ENCODE measurements at places on chromosomes 12 and 14. TPM values are rescaled to one million over a fixed set of nuclear protein-coding genes. Genes with fewer than 3 reads are reported as not detected.

The TTC9 gene
- 5.5 TPM for total RNA-seq

DNA sequence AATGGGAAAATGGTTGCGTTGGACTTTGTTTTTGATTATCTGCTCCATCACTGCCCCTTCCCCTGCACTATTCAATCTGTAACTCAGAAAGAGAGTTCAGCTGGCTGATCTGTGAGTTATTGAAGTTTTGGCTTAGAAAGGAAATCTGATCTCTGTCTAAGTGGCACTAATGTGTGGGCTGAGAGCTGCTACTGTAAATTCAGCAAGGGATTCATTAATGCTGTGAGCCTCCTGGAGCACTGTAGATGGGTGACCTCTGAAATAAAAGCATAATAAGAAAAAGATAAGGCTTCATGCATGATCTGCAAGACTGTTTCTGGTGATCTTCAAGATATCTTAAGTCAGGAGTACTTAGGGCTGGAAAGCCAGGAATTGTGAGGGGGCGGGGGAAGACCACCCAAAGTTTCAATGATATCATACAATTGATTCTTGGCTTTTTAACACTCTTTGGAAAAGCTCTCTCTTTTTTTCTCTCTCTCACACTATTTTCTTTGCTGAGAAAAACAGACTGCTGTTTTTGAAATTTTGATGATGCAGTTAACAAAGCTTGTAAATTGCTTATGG, 101.1 kb downstream of the C12orf75 start:
- H3K4me1 ChIP-seq, result no peaks in the 10 kb centered on the region
- no peaks in the 10 kb centered on the region for H3K36me3 ChIP-seq
- H3K4me3 ChIP-seq, result no peak overlapping the region
- H3K27me3 ChIP-seq, result peaks cover 32% of the 10 kb centered on the region

The INSM2 gene
- not detected for total RNA-seq

DNA sequence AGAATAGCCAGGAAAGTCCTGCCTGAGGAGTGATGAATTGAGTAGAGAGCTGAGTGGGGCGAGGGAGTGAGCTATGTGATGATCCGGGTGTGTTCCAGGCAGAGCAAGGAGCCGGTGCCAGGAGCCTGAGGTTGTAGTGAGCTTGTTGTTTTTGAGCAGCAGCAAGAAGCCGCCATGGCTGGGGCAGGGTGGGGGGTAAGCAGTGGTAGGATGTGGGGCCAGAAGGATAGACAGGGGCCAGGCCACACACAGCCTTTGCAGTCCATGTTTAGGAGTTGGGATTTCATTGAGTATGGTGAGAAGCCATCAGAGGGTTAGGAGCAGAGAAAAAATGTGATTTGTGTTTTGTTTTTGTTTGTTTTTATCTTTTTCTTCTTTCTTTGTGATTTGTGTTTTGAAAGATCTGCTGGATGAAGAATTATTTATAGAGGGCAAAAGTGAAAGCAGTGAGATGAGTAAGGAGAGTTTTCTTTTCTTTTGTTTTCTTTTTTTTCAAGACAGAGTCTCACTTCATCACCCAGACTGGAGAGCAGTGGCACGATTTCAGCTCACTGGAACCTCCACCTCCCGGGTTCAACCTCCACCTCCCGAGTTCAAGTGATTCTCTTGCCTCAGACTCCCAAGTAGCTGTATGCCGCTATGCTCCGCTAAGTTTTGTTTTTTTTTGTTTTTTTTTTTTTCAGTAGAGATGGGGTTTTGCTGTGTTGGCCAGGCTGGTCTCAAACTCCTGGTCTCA, 92.3 kb upstream of the BCAT1 start:
- peaks cover 9% of the 10 kb centered on the region for H3K4me1 ChIP-seq
- peaks cover 7% of the 10 kb centered on the region for H3K27me3 ChIP-seq
- H3K36me3 ChIP-seq, result peaks cover 1% of the 10 kb centered on the region
- H3K4me3 ChIP-seq, result no peak overlapping the region
- H3K27ac ChIP-seq, result no peak overlapping the region

The AQP2 gene
- total RNA-seq, result not detected

The AJUBA gene
- total RNA-seq, result 2.6 TPM

GRCh38 chr12:7374423-7375144, 69.4 kb downstream of the CD163L1 start:
- DNase-seq, result peak; percentile 52
- no peaks in the 10 kb centered on the region for H3K4me1 ChIP-seq
- H3K27me3 ChIP-seq, result peaks cover 19% of the 10 kb centered on the region
- H3K36me3 ChIP-seq, result no peaks in the 10 kb centered on the region
- H3K4me3 ChIP-seq, result no peak overlapping the region

The PIGH gene
- total RNA-seq, result 21.9 TPM

DNA sequence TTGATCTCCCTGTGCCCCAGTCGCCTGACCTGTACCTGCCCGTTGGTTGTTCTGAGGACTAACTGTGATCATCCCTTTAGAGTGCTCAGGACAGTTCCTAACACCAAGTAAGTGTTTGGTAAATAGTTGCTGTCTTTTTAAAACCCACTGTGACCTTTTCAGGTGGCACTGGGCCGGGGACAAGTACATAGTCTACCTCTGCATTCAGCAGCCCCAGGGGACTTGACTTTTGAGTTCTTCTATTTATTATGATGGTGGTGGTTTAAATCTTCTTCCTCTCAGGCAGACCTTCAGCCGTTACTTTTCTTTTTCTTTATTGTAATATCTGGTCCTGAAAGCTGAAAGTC, 38.8 kb downstream of the EVL start:
- H3K4me1 ChIP-seq, result peaks cover 94% of the 10 kb centered on the region
- DNase-seq, result no peak
- H3K27me3 ChIP-seq, result no peaks in the 10 kb centered on the region
- peak overlapping the region; percentile 96 for H3K27ac ChIP-seq
- peak overlapping the region; percentile 68 for H3K4me3 ChIP-seq

DNA sequence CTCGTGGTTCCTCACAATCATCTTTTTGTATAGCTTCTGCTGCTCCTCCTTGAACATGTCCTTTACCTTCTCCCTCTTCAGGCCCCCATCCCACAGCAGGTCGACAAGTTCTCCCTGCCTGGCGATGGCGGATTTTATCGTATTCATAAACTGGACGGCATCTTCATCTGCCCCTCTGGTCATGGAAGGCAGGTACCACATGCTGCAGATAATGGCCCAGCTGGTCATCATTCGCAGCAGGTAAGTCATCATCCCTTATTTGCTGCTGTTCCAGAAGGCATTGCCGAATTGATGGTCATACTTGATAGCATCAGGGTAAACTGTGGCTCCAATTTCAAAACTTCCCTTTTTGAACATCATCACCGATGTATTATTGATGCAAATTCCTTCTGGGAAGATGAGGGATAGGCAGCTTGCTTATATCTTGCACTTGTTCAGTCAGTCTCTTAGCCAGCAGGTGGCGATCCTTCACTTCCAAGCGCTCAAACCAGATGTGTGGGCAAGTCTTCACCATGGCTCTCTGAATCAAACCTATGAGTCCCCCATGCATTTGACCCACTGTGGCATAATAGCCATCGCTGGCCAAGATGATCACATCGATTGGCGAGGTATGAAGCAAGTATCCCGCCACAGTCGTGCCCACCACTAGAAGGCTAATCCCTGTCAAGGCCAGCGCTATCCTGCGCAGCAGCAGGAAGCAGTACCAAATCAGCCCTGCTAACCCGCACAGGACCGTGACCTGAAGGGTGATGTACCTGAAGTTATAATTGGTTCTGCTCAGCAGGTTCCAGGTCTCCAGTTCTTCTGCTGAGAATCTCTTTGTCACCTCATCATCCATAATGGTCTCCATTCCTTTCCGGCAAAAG, 381.5 kb upstream of the STXBP6 start:
- H3K27me3 ChIP-seq, result no peaks in the 10 kb centered on the region
- no peak overlapping the region for H3K27ac ChIP-seq
- no peak overlapping the region for H3K4me3 ChIP-seq
- DNase-seq, result peak; percentile 30

- no peak for DNase-seq
- no peak overlapping the region for H3K27ac ChIP-seq
- H3K36me3 ChIP-seq, result peaks cover 2% of the 10 kb centered on the region
- no peaks in the 10 kb centered on the region for H3K4me1 ChIP-seq
- H3K4me3 ChIP-seq, result no peak overlapping the region
Measured at GRCh38 chr14:56247495-56248200, 129.4 kb downstream of the PELI2 start.

The SLC35F4 gene
- not detected for total RNA-seq

The AKAP6 gene
- total RNA-seq, result 1.4 TPM

DNA sequence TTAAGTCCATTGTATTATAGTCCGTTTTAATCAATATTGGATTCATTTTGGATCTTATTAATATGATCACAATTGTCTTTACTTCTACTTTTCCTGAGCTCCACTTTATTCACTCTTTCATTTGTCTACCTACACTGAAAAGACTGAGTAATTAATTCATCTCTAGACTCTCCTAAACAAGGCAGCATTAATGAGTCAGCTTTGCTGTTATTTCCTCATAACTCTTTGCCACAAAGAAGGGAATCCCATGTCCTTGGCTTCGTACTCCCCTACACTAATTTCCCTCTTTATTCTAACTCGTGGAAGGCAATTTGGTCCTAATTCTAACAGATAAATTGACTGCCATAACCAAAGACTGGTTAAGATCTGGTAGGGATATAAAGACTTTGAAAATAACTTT, 91.9 kb downstream of the ARMH4 start:
- H3K4me3 ChIP-seq, result no peak overlapping the region
- DNase-seq, result no peak
- H3K4me1 ChIP-seq, result no peaks in the 10 kb centered on the region
- no peak overlapping the region for H3K27ac ChIP-seq
- H3K27me3 ChIP-seq, result peaks cover 6% of the 10 kb centered on the region
- no peaks in the 10 kb centered on the region for H3K36me3 ChIP-seq

- no peaks in the 10 kb centered on the region for H3K27me3 ChIP-seq
- H3K36me3 ChIP-seq, result peaks cover 15% of the 10 kb centered on the region
- no peak for DNase-seq
- peak overlapping the region; percentile 72 for H3K27ac ChIP-seq
- peaks cover 47% of the 10 kb centered on the region for H3K4me1 ChIP-seq
Measured at GRCh38 chr12:52045794-52046199, 5.4 kb upstream of the NR4A1 start.

The PLD4 gene
- total RNA-seq, result not detected

The LAG3 gene
- 264 TPM for total RNA-seq

The P2RX7 gene
- total RNA-seq, result 3.6 TPM

DNA sequence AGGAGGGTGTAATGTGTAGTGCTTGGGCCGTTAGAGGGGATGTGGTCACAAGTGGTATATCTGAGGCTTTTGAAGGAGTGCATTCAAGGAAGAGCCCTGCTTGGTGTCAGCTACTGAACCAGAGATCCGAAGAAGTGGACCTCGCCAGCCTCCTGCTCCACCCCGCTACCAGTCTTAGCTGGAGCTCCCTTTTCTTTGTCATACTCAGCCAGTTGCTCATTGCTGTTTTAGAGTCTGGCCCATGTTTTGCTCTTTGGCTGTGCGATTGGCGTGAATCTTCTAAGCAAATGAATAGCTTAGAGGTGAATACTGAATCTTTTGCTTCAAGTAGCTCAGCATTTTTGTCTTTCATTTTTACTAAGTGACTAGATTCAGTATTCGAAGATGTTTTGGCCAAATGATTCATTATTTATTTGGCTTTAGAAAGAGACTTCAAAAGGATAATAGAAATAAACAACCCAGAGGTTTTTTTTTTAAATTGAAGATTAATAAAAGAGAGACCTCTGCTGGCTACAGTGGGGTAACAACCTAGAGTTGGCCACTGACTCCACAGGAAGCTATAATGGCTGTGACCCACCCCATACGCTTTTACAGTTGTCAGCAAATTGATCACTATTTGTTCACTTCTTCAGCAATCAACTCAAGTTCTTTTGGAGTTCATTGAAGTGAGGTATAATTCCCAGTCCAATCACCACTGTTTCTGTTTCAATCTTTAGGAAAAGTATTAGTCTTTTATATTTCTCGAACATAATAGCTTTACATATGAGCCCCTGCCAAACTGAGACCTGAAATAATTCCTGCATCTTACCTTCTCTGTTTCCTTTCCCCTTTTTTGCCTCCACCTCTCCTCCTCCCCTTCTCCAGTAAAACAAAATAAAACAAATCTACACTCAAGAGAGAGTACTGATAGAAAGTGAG, 19.9 kb downstream of the CDKN1B start:
- peak overlapping the region; percentile 70 for H3K4me3 ChIP-seq
- DNase-seq, result peak; percentile 77
- no peaks in the 10 kb centered on the region for H3K27me3 ChIP-seq
- H3K36me3 ChIP-seq, result peaks cover 7% of the 10 kb centered on the region

DNA sequence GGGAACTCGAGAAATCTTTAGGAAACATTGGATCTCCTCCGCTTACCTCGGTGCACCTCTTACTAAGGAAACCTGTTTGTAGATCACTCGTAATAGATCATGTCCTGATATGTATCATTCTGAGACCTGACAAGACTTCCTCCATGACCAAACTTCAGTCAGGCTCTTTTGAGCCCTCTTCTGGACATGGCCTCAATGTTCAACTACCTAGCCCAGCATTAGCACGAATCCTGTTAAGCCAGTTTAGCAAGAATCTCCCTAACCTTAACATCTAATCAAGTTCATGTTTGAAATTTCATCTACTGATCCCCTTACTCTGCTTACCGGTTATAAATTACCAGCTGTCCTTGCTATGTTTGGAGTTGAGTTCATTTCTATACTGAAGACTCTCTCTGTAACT, 713.9 kb upstream of the USP15 start:
- H3K4me3 ChIP-seq, result no peak overlapping the region
- no peaks in the 10 kb centered on the region for H3K4me1 ChIP-seq
- H3K27me3 ChIP-seq, result no peaks in the 10 kb centered on the region
- no peak overlapping the region for H3K27ac ChIP-seq
- no peak for DNase-seq

DNA sequence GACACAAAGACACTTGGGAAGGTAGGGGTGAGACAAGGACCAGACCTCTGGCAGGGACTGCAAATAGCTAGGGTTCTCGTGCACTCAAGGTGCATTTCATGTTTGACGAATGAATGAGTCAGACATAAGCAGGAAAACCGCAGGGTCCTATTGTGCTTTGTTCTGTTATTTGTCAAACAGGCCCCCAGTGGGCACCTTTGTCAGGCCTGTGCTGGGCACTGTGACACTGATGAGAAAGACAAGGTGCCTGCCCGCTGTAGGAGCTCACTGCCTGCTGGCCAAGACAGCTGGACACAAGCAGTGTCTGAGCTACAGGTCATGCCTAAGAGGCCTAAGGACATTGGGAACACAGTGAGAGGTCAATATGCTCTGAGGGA, 2.3 kb downstream of the OTUB2 start:
- H3K36me3 ChIP-seq, result no peaks in the 10 kb centered on the region
- no peak overlapping the region for H3K4me3 ChIP-seq
- peak overlapping the region; percentile 72 for H3K27ac ChIP-seq
- DNase-seq, result peak; percentile 70
- peaks cover 21% of the 10 kb centered on the region for H3K4me1 ChIP-seq

GRCh38 chr12:25459541-25459951, 93.5 kb downstream of the LMNTD1 start:
- no peaks in the 10 kb centered on the region for H3K4me1 ChIP-seq
- H3K27me3 ChIP-seq, result no peaks in the 10 kb centered on the region

- no peak overlapping the region for H3K27ac ChIP-seq
- no peaks in the 10 kb centered on the region for H3K27me3 ChIP-seq
- no peaks in the 10 kb centered on the region for H3K4me1 ChIP-seq
- DNase-seq, result no peak
- H3K4me3 ChIP-seq, result no peak overlapping the region
Measured at GRCh38 chr12:81274637-81275529, 197.0 kb downstream of the ACSS3 start.
